Iris pigment epithelial cell (primary cell): ENCODE measurements at places on chromosomes 2 and 18.

- DNase-seq: no peak
Observed at GRCh38 chr18:3110034-3110752, 97.2 kb upstream of the LPIN2 start.

GRCh38 chr2:175431101-175431946, 249.8 kb upstream of the ATP5MC3 start:
- no peak for DNase-seq

DNA sequence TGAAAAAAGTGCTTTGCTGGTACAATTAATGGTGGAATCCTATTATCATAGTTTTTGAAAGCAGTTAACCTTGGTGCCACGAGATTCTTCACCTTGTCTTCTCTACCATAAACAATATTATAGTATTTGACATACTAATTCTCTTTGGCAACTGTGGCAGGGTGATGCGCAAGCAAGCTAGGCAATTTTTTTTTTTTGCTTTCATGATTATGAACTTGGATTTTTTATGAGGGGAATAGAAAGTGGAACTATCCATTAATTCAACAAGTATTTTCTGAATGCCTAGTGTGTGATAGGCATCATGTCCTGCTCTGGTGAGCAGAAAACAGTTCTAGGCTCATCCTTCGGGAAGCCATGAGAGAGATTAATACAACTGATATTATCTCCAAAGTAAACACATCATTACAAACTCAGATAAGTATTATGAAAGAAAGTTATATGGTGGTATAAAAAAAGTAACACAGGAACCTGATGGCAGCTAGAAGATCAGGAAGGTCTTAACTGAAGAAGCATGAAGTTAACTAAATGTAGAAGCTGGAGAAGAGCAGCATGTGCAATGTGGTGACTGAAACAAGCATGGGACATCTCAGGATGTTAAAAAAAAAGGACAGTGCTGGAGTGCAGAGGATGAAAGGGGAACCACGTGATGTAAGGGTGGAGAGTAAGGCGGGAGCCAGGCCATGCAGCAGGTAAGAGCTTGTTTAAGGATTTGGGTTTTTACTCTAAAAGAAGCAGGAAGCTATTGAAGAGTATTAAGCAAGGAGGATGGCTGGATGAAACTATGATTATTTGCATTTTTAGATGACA, 113.7 kb downstream of the ZEB2 start:
- DNase-seq: no peak

DNA sequence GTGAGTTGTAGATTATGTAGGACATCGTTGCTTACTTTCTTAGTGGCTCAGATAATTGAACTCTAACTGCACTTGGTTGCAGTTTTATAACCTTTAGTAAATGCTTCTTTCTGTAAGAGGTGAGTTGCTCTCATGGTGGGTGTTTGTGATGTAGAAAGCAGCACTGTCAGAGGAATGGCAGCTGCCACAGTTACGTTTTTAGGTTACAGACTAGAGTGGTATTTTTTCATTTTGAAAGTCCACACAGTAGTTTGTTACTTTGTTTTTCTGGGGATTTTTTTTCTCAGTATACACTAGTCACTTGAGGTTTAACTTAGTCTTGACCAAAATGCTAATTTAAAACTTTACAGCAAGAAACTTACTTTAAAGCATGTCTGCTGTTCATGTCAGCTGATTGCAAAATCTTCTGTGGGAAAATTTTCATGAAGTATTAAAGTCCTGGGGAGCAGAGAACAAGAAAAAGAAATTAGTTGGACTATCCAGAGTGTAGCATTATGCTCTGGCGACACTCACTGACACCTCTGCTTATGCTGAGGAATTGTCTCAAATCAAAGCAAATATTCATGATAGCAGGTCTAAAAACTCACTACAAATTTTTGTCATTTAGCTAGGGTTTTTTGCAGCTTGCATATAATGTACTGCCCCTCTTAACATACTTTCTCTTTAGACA, 14.8 kb downstream of the AFTPH start:
- peak; percentile 60 for DNase-seq

- no peak for DNase-seq
Observed at GRCh38 chr2:20425884-20426283, 21.0 kb upstream of the RHOB start.

DNA sequence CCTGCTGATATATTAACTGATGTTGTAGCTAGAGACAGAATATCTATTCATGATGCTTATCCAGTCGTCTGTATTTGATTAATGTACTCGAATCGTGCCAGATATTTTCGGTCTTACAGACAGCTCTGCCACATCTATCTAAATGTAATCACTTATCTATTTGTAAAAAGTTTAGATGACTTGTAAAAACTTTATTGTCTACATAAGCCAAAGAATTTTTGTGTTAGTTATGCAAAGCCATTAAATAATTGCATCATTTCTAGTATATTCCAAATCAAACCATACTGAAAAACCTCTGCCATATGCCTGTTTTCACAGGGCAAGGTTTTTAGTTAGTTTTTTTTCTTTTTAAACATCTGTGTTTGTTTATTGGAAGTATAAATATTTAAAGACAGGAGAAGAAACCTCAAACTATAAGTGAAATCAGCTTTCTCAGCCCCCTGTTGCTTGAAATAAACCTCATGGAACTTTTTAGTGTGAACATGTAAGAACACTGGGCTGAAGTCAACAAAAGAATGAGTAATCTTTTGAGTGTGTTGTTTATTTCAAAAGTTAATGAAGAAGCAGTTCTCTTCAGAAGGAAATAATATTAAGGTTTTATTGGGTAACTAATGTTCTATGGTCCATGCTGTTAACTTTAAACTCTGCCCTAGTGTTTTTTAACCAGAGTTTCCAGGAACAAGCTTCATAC, 657.6 kb upstream of the SYT4 start:
- peak; percentile 71 for DNase-seq

- DNase-seq: no peak
Observed at GRCh38 chr2:174771136-174771535, 6.9 kb upstream of the CHRNA1 start.

DNA sequence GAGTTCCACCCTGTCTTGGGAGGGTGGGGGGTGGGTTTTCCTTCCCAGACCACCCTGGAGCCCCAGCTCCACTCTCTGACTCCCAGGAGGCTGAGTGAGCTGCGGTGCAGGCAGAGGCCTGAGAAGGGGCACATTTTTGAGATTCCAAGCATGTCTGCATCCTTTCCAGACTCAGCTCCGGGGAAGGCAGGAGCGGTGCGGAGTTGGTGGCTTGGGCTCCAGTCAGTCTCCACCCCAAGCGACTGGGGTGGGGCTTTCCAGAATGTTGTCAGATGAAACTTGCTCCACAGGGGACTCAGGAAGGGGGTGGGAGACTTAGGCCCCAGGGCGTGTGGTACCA, 44.2 kb upstream of the HS6ST1 start:
- DNase-seq: peak; percentile 81

- peak; percentile 24 for DNase-seq
Observed at GRCh38 chr2:181738074-181738473, 57.8 kb upstream of the NEUROD1 start.

DNA sequence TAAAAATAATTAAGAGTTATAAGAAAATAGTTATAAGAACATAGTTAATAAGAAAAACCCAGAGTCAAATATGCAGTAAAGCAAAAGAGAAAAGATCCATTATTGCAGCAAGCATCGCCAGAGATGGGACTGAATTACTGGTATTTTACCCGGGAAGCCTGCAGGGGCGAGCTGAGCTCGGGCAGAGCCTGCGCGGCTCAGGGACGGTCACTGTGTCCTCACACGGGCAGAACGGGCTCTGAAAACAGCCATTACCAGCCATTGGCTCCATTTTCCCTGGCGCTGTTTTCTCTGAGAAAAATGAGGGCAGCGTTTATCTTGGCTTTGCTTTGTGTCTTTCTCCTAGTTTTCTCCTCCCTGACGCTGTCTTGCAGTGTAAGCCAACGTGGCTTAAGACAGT, 95.3 kb upstream of the ALKAL2 start:
- DNase-seq: no peak

DNA sequence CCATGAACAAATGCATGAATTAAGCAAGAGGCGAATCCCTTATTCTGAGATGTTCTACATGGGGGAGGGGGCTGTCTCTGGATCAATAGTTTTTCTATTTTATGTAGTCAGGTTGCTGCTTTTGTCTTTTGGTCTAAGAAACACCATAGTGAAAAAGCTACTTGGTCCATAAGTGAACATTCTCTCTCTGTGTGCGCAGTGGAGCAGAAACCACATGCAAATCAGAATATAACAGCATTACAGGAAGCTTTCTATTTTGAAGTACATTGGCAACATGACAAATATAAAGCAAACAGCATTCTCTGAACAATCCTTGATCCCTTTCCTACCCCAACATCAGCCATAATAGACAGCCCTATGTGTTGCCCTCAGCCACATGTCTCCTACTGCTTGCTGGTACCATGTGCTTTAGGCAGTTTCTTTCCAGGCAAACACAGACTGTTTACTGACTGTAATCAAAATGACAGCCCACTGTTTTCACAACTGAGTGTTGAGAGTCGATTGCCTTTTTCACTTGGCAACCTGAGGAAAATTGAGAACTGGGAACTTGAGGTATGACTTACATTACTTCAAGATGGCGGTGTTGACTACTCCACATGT, 10.6 kb downstream of the SCN3A start:
- no peak for DNase-seq

- no peak for DNase-seq
Observed at GRCh38 chr2:120831891-120832290, 96.2 kb downstream of the GLI2 start.

- DNase-seq: no peak
Observed at GRCh38 chr2:18544171-18544570, 16.3 kb downstream of the RDH14 start.

GRCh38 chr2:20185176-20186022, 39.5 kb downstream of the SDC1 start:
- peak; percentile 82 for DNase-seq

GRCh38 chr2:55947752-55948151, 24.2 kb upstream of the EFEMP1 start:
- DNase-seq: peak; percentile 38

DNA sequence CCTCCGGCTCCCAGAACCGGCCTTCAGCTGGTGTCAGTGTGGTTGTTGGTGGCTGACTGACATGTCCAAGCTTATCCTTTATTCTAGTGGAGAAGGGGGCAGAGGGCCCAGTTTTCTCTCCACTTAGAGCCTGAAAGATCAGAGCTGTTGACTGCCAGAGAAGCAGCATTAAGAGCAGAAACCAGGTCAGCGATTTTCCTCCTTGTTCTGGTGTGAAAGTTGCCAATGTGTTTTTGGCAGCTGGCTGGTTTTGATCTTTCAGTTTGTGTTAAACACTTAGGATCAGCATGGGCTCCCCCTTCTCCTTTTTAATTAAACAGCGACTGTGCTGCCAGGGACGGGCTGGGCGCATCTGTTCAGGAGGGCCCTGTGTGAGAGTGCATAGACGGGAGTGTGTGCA, 100.9 kb downstream of the ASAP2 start:
- no peak for DNase-seq
